ENCODE measurements at places on chromosomes 7 and 10.

DNA sequence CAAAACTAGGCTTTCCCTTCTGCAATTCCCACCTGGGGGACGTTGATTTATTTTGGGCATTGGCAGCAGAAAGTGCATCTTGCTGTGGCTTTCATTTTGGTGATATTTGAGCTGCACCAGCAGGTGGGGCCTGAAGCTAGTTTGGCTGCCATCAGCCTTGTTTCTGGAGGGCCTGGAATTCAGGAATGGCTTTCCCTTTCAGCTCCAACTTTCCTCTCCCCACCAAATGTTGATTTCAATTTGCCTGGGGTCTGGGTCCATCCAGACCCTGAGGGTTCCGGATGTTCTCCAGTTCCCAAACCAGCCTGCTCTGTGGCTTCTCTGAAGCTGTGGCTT is 640.4 kb downstream of the TYW1 start:
- no peak for DNase-seq

GRCh38 chr10:20017961-20018360 is 201.7 kb downstream of the PLXDC2 start:
- no peak for DNase-seq

DNA sequence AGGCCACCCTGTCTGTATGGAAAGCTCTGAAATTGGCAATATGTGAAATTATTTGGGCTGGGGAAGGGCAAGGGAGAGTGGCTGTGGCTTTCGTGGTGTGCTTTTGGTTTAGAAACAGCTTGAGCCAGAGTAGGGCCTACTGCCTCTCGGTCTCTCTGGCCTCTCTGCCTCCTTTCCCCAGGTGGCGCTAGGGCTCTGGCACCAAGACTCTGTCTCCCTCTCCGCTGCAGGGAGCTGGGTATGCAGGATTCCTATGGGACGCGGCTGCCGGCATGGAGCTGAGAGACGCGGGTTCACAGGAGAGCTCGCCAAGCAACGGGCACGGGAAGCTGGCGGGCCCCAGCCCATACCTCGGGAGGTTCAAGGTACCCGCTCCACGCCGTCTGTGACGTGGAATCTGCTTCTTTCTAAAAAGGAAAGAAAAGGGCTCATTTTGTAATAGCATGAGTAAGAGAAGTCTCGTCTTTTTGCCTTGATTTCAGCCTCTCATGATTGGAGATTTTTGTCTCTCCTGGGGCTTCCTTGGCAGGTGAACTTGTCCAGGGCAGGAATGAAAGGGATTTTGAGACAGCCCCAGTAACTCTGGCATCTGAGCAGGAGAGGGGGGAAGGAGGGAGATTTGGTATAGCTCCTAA is 105.1 kb upstream of the ANLN start:
- peak; percentile 39 for DNase-seq

DNA sequence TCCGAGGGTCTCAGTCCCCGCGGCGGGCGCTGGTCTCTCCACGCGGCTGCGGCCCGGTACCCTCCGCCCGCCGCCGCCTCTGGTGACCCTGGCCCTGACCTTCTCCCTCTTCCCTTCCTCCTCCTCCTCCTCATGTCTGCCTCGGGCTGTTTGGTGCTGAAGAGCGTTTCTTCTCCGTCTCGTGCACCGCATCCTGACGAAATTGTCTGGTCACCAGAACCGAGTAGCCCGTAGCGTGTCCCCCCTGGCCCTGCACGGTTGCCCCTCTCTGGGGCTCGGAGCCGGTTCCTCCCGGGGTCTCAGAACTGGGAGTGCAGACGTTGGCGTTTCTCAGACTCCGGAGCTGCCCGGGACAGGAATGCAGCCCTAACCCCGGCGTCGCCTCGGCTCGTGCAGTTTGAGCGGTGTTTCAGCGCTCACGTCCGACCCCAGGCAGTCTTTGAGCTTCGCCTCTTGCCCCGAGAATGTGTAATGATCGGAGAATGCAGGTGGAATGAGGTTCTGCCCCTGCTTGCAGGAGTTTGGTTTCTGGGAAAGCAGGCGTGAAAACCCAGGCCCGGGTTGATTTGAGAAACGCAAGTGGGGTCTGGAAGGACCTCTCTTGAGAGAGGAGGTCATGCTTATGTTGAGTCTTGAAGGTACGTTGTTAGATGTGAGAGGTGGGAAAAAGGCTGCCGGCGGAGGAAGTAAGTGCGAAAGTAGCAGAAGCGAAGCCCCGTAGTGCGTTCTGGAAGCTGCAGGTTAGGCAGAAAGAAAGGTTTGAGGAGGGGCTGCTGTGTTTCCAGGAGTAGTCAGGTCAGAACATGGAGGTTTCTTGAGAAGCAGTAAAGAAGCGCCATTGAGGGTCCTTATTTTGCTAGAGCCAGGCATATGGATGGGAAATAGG is 743 bp downstream of the RBM17 start:
- peak; percentile 45 for DNase-seq

DNA sequence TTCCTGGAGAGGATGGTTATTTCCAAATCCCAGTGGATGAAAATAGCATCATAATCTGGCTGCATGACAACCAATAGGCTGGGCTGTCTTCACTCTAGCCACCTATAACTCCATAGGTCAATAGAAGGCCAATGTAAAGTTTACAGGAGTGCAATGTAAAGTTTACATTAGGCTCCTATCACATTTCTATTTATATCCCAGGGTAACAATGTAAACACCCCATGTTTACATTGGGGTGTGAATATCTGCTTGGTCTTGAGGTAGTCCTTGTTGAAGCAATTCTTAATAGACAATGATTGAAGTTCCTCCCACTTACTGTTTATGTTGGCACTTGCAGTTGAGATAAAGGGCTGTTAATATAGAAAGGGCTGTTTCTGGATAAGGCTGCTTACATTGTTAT is 21.5 kb downstream of the CH25H start:
- no peak for DNase-seq

DNA sequence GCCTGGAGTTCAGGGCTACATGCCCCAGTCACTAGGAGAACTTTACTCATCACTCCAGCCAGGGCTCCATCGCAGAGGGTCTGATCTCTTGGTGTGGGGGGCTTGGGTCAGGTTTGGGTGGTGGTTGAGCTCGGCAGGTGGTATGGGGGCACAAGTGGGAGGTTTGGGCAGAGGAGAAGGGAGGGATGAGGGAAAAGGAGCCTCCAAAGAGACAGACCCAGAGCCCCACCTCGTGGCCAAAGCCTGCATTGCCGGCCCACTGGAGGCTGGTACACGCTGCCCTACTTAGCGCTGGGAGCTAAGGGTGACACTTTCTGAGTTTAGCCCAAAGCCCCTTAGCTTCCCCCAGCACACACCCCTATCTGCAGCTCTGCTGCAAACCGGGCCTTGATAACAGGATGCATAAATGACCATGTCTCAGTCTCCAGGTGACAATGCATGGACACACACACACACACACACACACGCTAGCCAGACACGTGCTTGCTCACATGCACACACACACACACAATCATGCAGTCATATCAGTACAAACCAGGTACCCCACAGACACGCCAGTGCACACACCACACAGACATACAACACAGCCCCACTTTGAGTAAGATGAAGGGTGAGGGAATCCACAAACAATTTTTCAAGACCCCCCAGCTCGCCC is 14.7 kb downstream of the LZTS2 start:
- peak; percentile 86 for DNase-seq

DNA sequence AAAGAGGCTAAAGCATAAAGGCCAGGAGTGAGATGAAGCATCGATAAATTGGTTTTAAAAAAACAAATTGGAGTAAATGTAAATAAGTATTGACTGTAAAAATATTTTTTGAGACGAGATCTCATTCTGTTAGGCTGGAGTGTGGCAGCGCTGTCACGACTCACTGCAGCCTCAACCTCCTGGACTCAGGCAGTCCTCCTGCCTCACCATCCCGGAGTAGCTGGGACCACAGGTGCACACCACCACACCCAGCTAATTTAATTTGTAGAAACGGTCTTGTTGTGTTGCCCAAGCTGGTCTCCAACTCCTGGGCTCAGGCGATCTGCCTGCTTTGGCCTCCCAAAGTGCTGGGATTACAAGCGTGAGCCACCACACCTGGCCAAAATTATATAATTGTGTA is 17.8 kb downstream of the HNRNPA2B1 start:
- DNase-seq = no peak

- no peak for DNase-seq
Measured at GRCh38 chr7:134727711-134728110, 51.7 kb upstream of the CALD1 start.

DNA sequence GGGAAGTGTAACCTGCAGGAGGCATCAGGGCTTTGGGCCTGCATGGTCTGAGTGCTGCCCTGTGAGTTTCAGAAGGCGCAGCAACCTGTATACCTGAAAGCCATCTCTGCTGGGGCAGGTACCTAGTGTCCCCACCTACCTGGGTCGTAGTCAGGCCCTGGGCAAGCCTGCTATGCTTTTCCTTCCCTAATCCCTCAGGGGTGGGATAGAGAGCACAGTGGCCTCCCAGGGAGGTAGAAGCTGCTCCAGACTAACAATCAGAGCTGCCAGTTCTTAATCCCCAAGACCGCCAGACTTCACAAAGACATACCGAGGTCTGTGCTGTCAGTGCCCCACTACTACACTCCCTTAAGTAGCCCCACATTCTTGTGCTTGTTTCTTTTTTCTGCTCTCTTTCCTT is 52.0 kb downstream of the PTEN start:
- DNase-seq = no peak

DNA sequence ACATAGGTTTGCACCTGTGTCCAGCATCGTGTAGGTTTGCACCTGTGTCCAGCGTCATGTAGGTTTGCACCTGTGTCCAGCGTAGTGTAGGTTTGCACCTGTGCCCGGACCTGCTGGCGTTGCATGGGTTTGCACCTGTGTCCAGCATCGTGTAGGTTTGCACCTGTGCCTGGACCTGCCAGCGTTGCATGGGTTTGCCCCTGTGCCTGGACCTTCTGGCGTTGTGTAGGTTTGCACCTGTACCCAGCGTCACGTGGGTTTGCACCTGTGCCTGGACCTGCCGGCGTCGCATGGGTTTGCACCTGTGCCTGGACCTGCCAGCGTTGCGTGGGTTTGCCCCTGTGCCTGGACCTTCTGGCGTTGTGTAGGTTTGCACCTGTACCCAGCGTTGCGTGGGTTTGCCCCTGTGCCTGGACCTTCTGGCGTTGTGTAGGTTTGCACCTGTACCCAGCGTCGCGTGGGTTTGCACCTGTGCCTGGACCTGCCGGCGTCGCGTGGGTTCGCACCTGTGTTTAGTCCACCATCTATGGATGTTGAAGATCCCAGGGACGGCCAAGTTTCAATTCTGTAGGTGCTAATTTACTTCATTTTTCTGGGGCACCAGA is 158.0 kb downstream of the WDR37 start:
- DNase-seq = no peak

DNA sequence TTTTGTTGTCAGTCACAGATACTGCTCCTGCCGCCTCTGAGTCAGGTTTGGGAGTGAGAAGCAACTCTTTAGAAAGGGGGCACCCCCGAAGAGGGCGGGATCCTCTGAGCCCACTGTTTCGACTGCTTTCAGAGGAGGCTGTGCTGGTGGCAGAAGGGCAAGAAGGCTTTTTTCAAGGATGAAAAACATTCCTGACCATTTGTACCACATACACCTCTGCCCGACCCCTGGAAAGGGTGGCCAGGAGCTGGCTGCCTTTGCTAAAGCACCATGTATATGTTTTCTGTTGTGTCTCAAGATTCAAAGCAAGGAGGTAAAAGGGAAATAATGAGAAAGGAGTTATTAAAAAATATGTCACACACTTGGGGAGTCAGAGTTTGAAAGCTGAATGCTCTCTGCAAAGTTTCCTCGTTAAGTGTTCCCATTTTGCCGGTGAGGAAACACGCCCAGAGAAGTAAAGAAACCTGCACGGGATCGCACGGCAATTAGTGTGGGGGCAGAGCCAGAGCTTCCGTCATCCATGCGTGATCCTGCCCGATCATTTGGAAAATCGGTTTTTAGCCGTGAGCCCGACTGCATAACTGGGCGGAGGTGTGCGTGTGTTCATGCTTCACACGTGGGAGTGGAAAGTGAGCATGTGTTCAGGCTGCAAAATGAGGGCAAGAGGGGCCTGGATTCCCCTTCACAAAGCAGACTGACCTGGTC is 163.2 kb downstream of the ADAM12 start:
- no peak for DNase-seq

DNA sequence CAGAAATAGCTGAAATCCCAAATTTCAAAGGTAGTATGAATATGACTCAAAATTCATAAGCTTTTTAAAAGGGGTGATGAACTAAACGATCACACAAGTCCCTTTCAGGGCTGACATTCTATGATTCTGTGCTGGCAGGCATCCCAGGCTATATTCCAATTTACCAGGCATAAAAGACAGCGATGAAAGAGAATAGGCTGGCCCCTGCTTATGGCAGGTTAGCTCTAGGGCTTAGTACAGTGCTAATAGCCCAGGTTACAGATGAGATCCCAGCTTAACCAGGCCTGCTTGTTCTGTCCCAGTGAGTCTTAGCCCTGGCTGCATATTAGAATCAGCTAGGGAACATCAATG is 56.4 kb downstream of the CDHR3 start:
- no peak for DNase-seq

DNA sequence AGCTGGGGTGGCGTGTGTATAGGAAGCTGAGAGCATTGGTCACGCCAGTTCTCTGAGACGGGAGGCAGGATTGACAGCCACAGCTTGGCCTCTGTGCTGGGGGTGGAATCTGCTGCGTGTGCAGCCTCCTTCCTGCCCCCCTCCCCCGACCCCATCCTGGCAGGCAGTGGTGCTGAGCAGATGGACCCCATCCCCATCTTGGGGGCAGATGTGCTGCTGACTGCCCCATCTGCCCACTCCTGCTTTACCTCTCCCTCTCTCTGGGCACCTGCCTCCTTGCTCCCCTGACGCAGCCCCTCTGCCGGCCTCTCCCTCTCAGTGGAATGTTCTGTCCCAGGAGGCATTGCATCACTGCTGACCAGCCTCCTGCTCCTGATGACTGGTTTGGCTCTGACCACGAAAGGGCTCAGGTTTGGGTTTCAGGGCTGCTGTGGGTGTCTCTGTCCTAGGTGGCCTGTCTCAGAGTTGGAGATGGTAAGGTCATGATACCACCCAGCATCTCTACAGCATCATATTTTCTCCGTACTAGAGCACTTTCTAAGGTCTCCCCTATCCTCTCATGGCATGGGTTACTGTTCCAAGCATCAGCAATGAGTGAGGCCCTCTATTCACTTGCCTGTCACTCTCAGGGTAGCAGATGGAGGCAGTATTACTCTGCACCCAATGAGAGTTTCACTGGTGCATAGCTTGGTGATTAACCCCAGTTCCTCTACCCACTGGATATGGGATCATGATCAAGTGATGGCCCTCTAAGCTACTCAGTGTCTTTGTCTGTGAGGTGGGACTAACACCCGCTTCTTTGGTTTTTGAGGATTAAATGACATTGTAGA is 81.9 kb downstream of the RBM20 start:
- no peak for DNase-seq
